ENCODE measurements at places on chromosomes 3 and 15.

GRCh38 chr3:194166682-194167479 lies 30.9 kb downstream of the HES1 start:
- no peak for DNase-seq

GRCh38 chr3:155554777-155555451 lies 190.0 kb downstream of the PLCH1 start:
- DNase-seq, result no peak

GRCh38 chr15:71373917-71374316 lies 258.6 kb downstream of the THSD4 start:
- DNase-seq, result no peak

DNA sequence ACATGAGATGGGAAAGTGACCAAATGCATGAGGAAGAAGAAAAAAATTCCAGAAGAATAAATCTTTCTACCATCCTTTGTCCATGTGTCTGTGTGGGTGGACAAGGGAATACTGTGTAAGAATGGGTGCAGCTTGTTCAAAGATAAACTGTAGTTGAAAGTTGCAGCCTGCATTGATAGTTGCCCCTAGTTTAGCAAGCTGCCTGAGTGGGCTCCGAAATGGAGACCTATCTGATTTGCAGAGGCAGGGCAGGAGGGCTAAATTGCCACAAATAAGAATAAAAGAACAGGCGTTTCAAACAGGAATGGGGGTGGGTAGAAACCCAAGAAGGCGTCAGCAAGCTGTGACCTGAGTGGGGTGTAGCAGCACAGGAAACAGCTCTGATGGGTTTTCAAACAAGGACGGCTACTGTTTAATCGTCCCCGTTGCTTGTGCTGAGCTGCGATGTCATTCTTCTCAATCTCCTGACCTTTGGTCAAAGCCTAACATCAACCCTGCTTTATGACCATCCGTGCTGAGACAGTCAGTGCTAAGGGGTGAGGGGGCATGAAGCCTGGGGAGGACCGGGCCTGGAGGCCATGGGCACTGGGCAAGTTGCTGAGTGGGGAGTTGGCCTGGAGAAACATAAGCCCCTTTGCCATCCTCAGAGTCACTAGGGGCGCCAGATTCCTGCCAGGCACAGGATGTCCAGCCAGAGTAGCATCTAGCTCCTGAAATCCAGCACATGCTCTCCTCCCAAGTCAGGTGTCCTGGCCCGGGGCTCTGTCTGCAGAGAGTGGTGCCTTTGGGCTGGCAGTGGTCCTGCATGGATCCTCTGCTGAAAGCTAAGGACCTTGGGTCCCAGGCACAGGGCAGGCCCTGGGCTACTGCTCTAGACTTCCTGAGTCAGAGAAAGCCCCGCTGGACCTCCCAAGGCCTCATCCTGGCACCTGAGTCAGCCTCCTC lies 19.2 kb upstream of the C15orf39 start:
- DNase-seq, result no peak

- DNase-seq, result peak; percentile 30
Measured at GRCh38 chr15:51750792-51751696, at the start of gene TMOD2. TSS of gene TMOD2 (plus strand) at chr15:51751597. CDS start at chr15:51766442, 14,845 bp downstream.

DNA sequence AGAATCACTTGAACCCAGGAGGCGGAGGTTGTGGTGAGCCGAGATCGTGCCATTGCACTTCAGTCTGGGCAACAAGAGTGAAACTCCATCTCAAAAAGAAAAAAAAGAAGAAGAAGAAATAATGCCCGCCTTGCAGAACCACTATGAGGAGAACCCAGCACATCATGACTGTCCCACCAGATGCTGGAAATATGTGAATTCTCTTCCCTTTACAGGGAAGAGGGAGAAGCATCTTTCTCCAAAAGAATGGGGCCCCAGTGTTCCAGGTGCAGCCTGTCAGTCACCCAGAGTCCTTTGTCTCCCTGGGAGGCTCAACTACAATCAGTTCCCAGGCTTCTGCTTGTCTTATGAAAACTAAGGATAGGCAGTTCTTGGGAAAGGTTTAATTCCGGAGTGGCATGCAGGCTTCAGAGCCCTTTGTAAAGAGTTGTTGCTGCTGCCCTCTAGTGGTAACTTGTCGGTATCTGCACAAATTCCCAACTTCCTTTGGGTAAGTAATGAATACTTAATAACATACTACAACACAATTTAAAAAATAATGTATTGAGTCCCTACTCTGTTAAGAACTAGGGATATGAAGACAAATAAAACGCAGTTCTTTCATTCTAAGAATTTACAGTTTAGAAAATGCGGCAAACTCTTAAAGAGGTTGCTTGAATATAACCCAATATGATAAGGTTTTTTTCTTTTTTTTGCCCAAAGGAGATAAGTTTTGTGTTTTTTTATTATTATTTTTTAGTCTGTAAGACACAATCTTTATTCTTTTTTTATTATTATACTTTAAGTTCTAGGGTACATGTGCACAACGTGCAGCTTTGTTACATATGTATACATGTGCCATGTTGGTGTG lies 18.6 kb upstream of the TICRR start:
- DNase-seq, result peak; percentile 52

DNA sequence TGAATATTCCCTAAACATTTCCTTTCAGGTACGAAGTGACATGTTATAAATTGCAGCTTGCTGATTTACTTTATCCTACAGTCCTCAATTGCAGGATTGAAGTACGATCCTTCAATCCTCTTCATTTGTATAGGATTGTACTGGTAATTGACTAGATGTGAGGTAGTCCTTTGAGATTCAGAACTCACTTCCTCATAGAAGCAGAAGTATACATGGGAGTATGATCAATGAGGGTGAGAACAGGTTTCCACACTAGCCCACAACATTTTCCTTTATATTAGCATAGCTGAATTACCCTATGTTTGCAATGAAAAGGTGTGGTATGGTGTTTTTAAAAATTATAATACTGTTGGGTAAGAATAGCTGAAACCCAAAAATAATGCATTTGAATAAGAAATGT lies 160.0 kb upstream of the UMPS start:
- DNase-seq, result no peak

DNA sequence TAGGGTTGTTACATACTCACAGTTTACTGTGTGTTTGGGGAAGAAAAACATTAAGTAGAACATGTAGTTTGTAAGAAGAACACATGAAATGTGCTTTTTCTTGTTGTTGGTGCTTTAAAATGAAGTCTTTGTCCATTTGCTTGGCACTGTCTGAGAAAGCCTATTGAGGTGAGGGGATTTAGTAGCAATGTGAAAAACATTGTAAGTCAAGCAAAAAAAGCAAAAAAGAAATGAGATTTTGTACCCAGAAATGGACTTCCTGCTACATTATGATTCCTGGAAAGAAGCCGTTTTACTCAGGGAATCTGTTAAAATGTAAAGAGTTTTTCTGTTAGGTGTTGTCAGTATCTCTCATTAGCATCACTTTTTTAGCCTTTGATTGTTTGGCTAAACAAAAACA lies 59.9 kb downstream of the KAT2B start:
- DNase-seq, result no peak

- no peak for DNase-seq
Measured at GRCh38 chr3:143330296-143330868, 210.8 kb downstream of the CHST2 start.

DNA sequence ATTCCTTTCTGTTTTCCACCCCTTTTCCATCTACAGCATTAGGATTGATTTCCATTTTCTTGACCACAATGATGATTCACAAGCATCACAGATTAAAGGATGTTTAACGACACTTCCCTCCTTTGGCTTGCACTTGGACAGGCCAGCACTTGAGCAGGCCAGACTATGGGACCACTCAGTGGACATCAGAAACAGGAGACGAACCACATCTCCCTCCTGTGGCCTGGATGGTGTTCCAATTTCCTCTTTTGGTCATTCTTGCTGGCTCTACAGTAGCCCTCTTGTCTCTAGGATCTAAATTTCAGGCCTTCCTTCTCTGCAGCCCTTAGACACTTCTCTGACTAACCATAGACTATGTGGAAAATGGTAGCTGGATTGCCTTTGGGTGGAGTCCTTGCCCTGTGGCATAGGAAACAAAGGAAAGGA lies 78.8 kb upstream of the BOC start:
- no peak for DNase-seq

DNA sequence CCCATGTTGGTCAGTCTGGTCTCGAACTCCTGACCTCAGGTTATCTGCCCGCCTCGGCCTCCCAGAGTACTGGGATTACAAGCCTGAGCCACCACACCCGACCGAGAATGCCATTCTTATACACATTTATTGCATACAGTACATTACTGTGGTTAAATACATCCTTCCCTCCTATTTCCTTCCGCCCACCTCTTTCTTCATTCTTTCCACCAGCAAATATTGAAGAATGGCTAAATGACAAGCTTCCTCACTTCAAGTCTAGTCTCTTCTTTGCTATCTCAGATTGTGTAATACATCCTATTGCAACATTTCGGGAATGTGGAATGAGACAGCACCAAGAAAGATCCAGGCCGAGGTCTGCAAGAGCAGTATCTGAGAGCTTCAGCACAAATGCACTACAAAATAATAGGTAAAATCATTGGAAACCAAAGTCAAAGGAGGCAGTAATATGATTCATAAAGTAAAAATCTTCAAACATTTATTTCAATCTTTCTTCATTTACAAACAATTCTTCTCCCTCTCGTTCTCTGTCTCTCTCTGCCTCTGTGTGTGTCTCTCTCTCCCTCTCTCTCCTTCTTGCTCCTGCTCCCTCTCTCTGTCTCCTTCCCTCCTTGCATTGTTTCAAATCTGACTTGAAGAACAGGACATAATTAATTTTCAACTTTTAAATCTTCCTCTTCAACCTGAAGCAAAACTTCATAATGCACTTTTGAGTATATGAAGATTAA lies 94.7 kb upstream of the TGFBR2 start:
- DNase-seq, result no peak

GRCh38 chr3:169430707-169431404 lies 232.7 kb downstream of the MECOM start:
- no peak for DNase-seq

DNA sequence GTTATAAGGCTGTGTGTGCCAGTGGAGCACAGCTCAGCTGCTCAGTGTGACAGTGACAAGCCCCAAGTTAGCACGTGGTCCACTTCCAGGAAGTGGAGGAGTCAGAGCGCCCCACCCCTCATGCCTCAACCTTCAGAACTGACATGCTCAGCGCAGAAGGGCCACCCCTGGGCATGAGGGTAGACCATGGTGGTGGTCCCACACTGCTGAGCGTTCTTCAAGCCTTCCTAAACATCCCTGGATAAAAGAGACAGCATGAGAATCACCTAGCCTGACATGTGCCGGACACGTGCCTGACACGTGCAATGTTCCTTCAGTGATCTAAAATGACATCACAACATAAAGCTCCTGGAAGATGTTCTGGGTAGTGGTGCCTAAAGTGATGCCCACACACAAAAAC lies 16.8 kb downstream of the ATP10A start:
- DNase-seq, result no peak

DNA sequence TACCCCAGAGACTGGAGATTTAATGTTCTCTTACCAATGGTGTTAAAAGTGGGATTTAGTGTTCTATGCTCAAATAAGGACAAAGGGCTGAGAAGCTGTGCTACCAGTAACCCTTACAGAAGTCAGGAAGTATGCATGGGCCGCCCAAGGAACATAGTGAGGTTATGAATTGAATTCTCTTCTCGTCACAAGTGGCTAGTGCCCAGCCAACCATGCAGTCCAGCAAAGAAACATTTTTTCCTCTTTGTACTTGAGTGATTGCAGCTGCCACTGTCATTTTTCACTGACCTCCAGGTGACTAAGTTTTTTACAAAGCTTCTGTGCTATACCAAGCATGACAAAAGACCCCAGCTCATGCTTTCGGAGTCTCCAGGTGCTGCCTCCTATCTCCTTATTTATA lies 110.6 kb upstream of the DCBLD2 start:
- DNase-seq, result no peak

- no peak for DNase-seq
Measured at GRCh38 chr3:190017521-190018288, 103.0 kb downstream of the P3H2 start.

- DNase-seq, result no peak
Measured at GRCh38 chr3:46360907-46361306, 7.0 kb downstream of the CCR2 start.

DNA sequence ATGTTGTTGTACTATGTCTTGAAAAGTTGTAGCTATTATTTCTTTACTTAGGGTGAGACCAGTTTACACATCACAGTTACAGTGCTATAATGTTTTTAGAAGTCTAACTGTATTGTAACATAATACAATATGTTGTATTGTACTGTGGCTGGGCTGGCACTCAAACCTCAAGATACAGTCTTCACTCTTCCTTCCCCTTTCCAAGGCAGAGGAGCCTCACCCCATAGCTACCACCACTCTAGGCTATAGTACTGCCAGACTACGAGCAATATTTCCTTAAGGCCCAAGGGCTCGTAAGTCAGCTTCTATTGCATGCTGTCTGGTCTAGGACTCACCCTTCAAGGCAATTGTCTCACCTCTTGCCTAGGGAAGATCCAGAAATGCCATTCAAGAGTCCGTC lies 597.7 kb downstream of the OTOL1 start:
- no peak for DNase-seq

GRCh38 chr3:119562307-119562961 lies 3.0 kb upstream of the CD80 start:
- DNase-seq, result no peak

DNA sequence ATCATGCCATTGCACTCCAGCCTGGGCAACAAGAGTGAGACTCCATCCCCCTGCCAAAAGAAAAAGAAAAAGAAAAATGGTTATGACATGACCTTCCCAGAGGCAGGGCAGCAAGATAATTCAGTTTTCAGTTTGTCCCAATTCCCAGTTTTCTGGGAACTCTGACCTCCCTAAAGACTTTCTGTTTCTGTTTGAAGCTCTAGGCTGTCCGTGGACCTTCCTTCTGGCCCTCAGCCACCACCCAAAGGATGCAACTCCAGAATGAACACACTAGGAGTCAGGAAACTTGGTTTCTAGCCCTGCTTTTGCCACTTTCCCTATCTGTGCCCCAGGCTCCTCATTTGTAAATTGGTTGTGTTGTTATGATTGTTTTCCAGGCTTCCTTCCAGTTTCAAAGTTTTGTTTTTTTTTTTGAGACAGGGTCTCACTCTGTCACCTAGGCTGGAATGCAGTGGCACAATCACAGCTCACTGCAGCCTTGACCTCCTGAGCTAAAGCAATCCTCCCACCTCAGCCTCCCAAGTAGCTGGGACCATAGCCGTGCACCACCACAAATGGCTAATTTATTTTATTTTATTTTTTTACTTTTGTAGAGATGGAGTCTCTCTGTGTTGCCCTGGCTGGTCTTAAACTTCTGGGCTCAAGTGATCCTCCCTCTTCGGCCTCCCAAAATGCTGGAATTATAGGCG lies 68.6 kb downstream of the CDC25A start:
- no peak for DNase-seq

DNA sequence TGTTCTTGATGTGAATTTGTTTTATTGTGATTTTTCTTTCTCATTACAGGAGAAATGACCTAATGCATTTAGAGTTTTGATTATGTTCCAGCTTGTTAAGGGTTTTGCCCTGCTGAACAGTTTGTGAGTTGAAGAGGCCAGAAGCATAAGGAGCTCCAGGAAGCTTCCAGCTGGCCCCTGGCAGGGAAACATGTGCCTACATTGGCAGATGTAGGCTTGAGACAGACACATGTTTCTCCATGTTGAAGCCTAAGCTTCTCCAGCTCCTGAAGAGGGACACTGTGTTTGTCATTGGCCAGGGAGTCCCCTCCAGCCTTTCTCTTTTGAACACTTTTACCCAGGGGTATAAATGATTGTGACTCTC lies 88.4 kb downstream of the ASB7 start:
- DNase-seq, result no peak

GRCh38 chr3:20236603-20237002 lies 50.6 kb upstream of the SGO1 start:
- no peak for DNase-seq

GRCh38 chr3:177753451-177754155 lies 556.3 kb upstream of the TBL1XR1 start:
- no peak for DNase-seq

GRCh38 chr3:172259111-172259541 lies 189.1 kb downstream of the GHSR start:
- DNase-seq, result no peak

Data from NCI-H1436 (cell line).